ENCODE measurements at places on chromosomes 4 and X. TPM values are rescaled to one million over a fixed set of nuclear protein-coding genes. Genes with fewer than 3 reads are reported as not detected.

The XAGE1A gene
- total RNA-seq = not detected

The INPP4B gene
- total RNA-seq = 3.2 TPM

The ZNF518B gene
- 15.3 TPM for total RNA-seq

The CENPVL3 gene
- total RNA-seq = not detected

The DUX4 gene
- not detected for total RNA-seq

The BDH2 gene
- total RNA-seq = 9.1 TPM

The TCEAL5 gene
- not detected for total RNA-seq

The HMX1 gene
- not detected for total RNA-seq

The CHM gene
- total RNA-seq = 12.7 TPM

The ETDA gene
- total RNA-seq = not detected

The TAF7L gene
- 0.19 TPM for total RNA-seq

The SAGE1 gene
- total RNA-seq = not detected

The ERCC6L gene
- 10.8 TPM for total RNA-seq

The SLC16A2 gene
- total RNA-seq = not detected

The TRIM2 gene
- not detected for total RNA-seq

The GLRA3 gene
- total RNA-seq = not detected

The CT45A2 gene
- not detected for total RNA-seq

The ACE2 gene
- not detected for total RNA-seq

The CFI gene
- not detected for total RNA-seq

The DCX gene
- total RNA-seq = not detected

The HSFX3 gene
- not detected for total RNA-seq

The SHROOM2 gene
- total RNA-seq = not detected

The CCDC149 gene
- total RNA-seq = not detected

The UNC5C gene
- total RNA-seq = not detected

The OCRL gene
- 4.9 TPM for total RNA-seq

The RTL9 gene
- not detected for total RNA-seq

The CSAG2 gene
- total RNA-seq = not detected

The SPIN3 gene
- total RNA-seq = 5.4 TPM

The FGA gene
- total RNA-seq = not detected

The GABRQ gene
- total RNA-seq = not detected

The TCP11X1 gene
- not detected for total RNA-seq

The NRK gene
- total RNA-seq = not detected

The KLHL15 gene
- total RNA-seq = 9.3 TPM

The FOXR2 gene
- total RNA-seq = not detected

The CLCN3 gene
- 24.9 TPM for total RNA-seq

The MAGEE2 gene
- not detected for total RNA-seq

The RTL3 gene
- 0.14 TPM for total RNA-seq

The MAGEB1 gene
- total RNA-seq = not detected

The HSD17B13 gene
- not detected for total RNA-seq

The TBX22 gene
- total RNA-seq = not detected

The TRPC3 gene
- total RNA-seq = 0.24 TPM

The TAF9B gene
- 10.7 TPM for total RNA-seq

The DNAAF6 gene
- total RNA-seq = not detected

The ZNF827 gene
- 40.5 TPM for total RNA-seq

The TMSB15A gene
- not detected for total RNA-seq

The RASGEF1B gene
- total RNA-seq = 3.9 TPM
